GM12864 (cell line): ENCODE measurements at places on chromosomes 4 and X.

GRCh38 chr4:147984065-147984777 lies 252.3 kb downstream of the ARHGAP10 start:
- DNase-seq, result no peak

- no peak for DNase-seq
Observed at GRCh38 chr4:5752376-5753184, 41.6 kb downstream of the EVC start.

- DNase-seq, result no peak
Observed at GRCh38 chrX:30887288-30887687, 1.8 kb downstream of the TAB3 start.

DNA sequence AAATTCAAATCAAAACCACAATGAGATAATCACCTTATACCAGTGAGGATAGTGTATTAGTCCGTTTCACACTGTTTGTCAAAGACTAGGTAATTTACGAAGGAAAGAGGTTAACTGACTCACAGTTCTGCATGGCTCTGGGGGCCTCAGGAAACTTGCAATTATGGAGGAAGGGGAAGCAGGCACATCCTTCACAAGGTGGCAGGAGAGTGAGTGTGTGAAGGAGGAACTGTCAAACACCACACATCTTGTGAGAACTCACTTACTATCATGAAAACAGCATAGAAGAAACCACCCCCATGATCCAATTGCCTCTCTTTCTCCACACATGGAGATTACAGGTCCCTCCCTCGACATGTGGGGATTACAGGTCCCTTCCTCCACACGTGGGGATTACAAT lies 54.7 kb upstream of the TRPC5 start:
- DNase-seq, result no peak

GRCh38 chr4:80229590-80229989 lies 32.3 kb downstream of the PRDM8 start:
- peak; percentile 24 for DNase-seq

GRCh38 chr4:16617011-16617410 lies 281.4 kb downstream of the LDB2 start:
- DNase-seq, result no peak

GRCh38 chr4:109214622-109215301 lies 87.7 kb downstream of the COL25A1 start:
- DNase-seq, result no peak

GRCh38 chr4:10079256-10079655 lies 37.3 kb downstream of the WDR1 start:
- DNase-seq, result no peak

DNA sequence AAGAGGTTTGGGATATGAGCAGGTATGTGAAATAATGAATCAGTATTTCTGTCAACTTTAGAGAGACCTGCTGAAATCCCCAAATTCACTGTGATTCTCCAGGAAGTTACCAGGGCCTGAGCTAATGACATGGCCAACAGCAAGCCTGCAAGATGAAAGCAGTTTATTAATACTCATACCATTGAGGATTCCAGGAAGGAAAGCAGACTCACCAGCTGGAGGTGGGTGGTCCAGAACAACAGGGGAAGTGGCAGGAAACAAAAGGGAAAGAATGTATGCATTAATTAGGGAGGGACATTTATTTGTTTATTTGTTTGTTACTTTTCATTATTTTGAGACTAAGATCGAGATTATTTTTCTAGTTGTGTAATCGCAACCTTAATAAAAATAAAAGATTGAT lies 196.6 kb upstream of the AGA start:
- DNase-seq, result no peak

- DNase-seq, result peak; percentile 16
Observed at GRCh38 chrX:40468033-40468846, 112.5 kb upstream of the ATP6AP2 start.

DNA sequence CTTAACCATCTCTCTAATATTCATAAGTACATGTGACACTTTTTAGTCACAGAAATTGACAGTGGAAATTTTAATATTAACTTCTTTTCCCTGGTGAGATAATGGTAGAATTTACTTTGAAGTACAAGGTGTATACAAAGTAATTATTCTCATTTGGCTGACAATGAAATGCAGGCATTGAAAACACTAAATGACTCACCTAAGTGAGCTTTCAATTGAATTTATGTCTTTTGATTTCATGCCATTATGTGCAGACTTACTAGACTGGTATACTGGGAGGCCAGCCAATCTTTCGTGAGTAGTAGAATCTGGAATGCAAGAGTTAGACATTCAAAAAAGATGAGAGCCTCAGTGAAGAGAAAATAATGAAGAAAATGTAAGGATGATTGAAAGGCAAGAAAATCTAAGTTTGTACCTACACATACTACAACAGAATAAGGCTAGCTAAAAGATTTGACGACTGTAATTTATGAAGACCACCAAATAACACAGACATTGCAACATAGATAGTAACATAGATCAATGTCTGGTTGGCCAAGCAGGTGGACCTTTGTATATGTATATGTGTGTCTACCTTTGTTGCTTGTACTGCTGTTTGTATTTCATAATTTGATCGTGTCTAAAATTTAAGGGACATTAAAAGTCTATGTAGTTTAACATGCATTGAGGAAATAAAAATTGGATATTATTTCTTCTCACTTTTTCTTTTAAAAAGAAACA lies 459.7 kb downstream of the IL15 start:
- no peak for DNase-seq

GRCh38 chr4:61740886-61741285 lies 540.8 kb downstream of the ADGRL3 start:
- no peak for DNase-seq

DNA sequence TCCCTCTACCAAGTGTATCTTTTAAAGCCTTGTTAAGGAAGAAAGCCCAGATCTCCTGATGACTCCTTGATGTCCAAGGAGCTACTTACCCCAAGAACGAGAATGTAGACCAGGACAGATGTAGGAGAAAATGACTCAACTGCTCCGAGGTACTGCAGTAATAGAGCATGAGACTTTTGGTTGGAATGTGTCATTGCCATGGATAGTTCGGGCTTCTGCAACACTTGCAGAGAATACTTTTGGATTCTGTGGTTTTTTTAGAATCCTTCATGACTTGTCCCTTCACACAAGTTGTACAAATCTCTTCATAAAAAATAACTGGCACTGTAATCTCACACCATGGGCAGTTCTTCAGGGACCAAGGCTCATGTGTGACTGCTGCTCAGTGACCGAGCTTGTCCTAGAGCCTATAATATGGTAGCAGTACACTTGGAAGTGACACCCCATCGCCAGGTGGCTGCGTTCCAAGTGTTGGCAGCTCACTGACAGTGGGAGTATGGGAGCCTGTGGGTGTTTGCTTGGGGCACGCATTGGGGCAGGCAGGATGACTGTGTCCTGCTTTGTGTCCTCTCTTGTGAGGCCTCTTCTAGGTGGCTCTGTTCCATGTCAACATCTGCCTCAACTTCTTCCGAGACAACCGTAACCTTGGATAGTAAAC lies 87.9 kb upstream of the WDR1 start:
- DNase-seq, result no peak

GRCh38 chr4:82721819-82722423 lies 76.7 kb downstream of the SCD5 start:
- DNase-seq, result no peak

DNA sequence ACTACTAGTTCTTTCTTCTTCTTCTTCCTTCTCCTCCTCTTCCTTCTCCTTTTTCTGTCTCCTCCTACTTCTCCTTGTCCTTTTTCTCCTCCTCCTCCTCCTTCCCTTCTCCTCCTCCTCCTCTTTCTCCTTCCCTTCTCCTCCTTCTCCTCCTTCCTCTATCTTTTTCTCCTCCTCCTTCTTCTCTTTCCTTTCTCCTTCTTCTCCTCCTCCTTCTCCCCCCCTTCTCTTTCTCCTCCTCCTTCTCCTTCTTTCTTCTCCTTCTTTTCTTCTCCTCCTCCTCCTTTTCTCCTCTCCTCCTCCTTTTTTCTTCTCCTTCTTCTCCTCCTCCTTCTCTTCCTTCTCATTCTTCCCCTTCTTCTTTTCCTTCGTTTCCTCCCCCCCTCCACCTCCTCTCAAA lies 21.8 kb upstream of the NAP1L5 start:
- DNase-seq, result no peak

DNA sequence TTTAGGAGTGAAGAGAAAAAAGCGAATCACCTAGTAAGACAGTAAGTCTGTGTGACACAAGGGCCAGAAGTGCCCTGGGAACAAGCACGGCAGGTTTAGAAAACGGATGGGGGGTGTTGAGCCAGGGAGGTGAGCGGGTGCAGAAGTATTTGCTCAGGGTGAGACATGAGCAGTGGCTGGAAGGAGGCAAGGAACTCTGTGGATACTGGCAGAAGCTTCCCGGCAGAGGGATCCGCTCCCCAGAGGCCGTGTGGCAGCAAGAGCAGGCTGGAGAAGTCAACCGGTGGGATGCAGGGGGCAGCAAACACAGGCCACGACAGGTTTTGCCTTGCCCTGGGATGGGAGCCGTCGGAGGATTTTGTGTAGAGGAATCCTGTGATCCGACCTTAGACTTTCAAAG lies 2.3 kb upstream of the UVSSA start:
- DNase-seq, result no peak

GRCh38 chrX:106611317-106611678 lies 480 bp upstream of the RADX start:
- no peak for DNase-seq

GRCh38 chr4:170979736-170980135 lies 833.5 kb upstream of the GALNTL6 start:
- DNase-seq, result no peak

DNA sequence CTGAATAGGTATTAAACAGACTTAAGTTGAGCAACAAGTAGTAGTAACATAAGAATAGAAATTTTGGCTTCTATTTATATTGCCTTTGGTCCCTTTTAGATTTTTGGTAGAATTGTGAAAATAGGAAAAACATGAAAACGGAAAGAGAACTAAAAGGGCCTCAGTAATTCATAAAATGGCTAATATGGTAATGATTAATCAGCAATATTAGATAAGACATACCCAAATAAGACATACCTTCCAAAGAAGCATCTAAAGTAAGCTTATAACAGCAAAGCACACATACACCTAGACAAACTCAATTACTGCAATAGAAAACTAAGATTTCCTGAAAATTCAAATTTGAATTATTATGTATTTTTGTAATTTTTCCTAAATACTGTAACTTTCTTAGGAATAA lies 46.4 kb downstream of the CHIC2 start:
- DNase-seq, result no peak

DNA sequence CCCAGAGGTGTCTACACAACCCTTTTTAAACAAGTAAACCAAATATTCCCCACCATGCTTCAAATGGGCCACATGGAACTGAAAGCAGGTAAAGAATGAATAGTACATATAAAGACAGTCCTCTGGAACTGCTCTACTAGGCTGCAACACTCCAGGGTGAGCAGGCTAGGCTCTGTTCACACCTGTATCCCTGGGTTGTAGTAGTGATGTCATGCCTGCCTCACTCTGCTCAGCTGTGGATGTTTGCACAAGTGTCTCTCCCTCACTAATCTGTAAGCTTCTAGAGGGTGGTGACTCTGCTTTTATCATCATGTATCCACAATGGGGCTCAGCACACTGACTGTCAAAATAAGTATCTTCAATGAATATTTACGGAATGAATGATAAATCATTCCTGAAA lies 20.4 kb downstream of the LEF1 start:
- no peak for DNase-seq

GRCh38 chrX:136467303-136467702 lies 20.4 kb upstream of the BRS3 start:
- DNase-seq, result no peak

GRCh38 chrX:73401591-73402266 lies 45.1 kb upstream of the CDX4 start:
- no peak for DNase-seq

GRCh38 chr4:82984459-82984858 lies 26.2 kb downstream of the LIN54 start:
- DNase-seq, result no peak

DNA sequence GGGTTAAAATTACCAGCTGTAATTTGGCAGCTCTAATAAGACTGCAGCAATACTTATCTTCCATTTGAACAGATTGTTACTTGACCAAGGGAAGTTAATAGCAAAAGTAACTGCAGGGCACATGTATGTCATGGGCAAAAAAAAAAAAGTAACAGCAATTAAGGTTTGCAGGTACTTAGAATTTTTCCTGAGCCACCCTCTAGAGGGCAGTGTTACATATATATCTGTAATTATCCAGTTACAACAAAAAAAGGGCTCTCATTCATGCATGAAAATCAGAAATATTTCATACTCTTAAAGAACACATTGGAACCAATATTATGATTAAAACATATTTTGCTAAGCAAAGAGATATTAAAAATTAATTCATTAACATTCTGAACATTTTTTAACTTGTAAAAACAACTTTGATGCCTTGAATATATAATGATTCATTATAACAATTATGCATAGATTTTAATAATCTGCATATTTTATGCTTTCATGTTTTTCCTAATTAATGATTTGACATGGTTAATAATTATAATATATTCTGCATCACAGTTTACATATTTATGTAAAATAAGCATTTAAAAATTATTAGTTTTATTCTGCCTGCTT lies 25.1 kb downstream of the XIAP start:
- DNase-seq, result no peak

DNA sequence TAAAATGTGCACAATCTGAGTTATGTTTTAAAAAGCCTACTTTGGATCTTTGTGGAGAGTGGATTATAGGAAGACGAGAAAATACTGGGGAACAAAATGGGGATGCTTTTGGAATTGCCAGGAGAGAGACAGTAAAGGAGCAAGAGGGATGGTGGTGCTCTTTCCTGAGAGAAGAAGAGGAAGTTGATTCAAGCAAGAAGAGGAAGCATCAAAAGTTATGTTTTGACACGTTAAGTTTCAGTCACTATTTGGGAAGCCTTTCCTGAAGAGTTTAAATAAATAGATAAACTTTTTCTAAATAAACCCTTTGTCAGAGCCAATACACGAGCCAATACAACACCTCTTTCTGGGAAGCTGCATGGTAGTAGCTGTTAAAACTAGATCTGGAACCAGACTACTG lies 394.1 kb downstream of the GALNTL6 start:
- DNase-seq, result no peak

DNA sequence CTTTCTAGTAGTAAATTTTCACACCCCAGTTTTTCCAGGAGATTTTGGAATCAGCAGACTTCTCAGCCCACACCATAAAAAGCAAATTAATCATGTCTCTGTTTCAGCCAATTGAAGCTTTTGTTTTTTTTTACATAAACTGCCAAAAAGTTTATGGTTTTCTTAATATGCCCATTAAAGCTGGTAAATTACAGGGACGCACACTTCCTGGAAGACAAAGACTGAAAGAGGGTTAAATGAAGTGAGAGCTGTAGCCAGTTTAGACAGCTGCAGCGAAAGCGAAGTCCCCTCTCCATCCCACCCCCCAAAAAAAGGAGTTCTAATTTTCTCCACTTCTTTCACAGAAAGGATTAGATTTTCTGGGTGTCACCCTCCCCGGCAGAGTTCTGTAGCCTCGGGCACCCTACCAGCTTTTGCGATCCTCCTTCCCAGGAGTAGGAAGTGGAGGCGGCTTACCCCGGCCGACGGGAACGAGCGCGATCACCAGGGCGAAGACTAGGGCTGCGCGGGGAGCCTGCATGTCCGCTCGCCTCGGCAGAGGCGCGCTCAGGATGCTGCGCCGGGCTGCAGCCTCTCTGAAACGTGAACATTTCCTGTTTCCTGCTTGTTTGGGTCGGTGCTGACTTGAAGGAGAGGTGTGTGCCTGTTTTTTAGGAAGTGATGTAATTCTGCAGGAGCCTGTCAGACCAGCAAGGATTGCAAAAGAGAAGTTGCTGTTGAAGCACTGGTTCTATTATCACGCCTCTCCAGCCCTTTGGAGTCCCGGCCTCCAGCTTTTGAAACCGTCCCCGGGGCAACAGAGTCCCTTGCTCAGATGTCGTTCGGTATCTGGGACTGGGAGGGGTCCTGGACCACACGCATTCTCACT lies at the start of gene TMEM154:
Gene TMEM154 (minus strand): TSS at position 584 of the 868 bp plus-strand sequence. CDS start 64 bp downstream, at position 520.
- DNase-seq, result peak; percentile 73
